ENCODE measurements at places on chromosomes 5 and 9.

DNA sequence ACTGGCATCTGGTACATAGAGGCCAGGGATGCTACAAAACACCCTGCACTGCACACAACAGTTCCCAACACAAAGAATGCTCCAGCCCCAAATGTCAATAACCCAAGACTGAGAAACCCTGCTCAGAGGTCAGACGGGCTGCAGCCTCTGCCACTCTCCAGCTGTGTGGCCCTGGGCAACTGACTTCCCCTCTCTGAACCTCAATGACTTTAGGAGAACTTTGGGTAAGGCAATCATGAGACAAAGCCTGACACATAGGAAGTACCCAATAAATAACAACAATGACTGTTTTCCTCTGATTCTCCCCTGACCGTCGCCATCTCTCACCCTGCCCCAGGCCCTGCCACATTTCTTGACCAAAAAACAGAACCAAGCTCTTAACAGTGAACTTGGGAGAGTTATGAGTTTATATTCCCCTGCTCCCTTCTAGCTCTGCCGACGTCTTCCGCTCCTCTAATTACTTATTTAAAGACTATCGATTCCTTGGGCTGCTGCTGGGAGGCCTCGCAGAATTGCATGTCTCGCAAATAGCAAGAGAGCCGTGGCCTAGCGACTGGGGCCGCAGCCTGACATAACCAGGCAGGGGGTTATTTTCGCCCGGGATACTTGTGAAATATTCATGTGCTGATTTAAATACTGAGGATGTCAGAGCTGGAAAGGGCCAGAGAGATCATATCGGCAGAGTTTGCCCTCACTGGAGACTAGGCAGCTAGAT lies 24.5 kb upstream of the CRB2 start:
- DNase-seq = no peak

DNA sequence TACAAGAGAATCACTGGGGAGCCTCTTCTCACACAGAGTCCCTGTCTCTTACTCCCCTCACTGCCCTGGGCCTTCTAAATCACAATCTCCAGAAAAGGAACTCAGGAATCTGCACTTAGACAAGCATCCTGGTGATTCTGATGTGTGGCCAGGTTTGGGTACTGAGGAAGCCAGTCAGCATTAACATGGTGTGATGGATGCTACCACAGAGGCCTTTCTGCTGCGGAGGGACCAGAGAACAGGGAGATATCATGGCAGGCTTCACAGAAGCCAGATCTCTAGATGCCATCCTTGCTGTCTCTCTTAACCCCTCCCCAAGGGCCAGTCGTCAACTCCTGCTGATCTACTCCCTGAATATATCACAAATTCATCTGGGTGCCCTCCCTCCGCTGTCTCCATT lies 1.6 kb downstream of the ANKS6 start:
- no peak for DNase-seq

- DNase-seq = no peak
These were observed 97.9 kb downstream of the SV2C start for GRCh38 chr5:76180814-76181805.

GRCh38 chr9:130336885-130337284 lies 71.3 kb downstream of the HMCN2 start:
- no peak for DNase-seq

GRCh38 chr9:108041551-108041950 lies 552.0 kb upstream of the KLF4 start:
- no peak for DNase-seq

GRCh38 chr5:31361234-31361633 lies 167.7 kb downstream of the CDH6 start:
- DNase-seq = no peak

DNA sequence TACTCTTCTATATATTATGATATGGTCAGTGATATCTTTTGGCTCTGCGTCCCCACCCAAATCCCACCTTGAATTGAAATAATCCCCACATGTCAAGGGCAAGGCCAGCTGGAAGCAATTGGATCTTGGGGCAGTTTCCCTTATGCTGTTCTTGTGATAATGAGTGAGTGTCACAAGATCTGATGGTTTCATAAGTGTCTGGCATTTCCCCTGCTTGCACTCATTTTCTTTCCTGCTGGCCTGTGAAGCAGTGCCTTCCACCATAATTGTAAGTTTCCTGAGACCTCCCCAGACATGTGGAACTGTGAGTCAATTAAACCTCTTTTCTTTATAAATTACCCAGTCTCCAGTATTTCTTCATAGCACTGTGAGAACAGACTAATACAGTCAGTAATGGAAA lies 45.0 kb upstream of the TNC start:
- no peak for DNase-seq

- DNase-seq = no peak
These were observed 128.6 kb upstream of the PUM3 start for GRCh38 chr9:2972475-2972874.

DNA sequence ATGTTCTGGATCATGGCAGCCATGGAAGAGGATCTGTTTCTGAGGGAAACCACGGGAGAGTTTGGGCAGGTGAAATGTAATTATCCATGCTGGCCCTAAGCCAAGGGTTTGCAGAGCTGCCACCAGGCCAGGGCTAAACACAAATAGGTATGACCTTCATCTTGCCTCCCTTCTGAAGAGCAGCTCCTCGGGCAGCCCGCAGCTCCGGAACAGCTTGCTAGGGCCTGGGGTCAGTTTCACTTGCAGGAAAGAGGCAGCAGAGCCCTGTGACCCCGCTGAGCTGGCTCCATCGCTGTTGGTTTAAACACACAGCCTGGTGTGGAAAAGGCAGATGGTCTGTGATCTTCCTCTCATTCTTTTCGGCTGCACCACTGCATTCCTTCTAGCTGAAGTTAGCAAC lies 141.4 kb downstream of the TMEM38B start:
- no peak for DNase-seq

DNA sequence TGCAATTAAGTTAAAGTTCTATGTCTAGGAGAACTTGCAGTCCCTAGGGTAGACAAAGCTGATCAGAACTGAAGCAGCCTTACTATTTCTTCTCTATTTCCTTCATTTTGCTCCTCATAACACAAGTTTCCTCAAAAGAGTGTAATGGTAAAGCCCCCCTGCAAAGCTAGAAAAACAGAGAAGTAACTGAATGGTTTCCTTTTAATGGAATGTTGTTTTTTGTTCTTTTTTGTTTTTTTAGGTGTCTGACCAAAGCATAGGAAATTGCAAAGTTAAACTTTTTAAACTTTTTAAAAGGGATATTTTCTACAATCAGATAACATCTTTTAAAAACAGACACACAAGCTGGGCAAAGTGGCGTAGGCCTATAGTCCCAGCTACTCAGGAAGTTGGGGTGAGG lies 145.7 kb downstream of the TLE1 start:
- no peak for DNase-seq

- DNase-seq = no peak
These were observed 85.2 kb upstream of the ALDH1A1 start for GRCh38 chr9:73038089-73038509.

- no peak for DNase-seq
These were observed 26.6 kb upstream of the TLR4 start for GRCh38 chr9:117677572-117677971.

GRCh38 chr5:163453705-163454104 lies 6.2 kb downstream of the NUDCD2 start:
- no peak for DNase-seq

GRCh38 chr5:54852007-54852406 lies 133.4 kb downstream of the ESM1 start:
- no peak for DNase-seq

DNA sequence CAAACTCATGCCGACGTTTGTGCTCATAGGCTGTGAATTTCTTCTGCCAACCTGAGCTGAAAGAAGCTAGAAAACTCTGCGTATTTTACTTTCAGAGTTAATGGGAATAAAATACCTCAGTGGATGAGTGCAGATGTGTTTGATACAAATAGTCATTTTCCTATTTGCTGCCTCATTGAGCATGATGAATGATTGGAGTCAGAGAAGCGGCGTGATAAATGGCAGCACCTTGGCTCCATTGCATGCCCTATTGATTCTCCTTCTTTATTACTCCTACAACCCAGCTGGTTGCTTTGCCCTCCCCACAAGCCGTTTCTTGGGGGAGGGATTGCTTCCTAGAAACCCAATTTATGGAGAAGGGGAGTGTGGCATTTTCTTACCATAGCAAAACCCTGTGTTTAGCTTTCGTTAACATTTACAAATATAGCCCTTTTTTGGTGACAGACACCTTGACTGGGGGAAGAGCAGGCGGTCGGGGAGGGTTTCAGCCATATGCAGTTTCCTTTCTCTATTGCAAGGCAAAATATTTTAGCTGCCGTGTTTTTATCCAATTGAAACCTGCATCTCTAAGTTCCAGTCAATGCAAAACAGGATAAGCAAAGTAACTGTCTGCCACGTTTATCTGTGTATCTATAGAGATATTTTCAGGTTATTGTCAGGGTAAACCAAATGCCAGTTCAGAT lies 93.1 kb upstream of the TBCA start:
- DNase-seq = no peak

DNA sequence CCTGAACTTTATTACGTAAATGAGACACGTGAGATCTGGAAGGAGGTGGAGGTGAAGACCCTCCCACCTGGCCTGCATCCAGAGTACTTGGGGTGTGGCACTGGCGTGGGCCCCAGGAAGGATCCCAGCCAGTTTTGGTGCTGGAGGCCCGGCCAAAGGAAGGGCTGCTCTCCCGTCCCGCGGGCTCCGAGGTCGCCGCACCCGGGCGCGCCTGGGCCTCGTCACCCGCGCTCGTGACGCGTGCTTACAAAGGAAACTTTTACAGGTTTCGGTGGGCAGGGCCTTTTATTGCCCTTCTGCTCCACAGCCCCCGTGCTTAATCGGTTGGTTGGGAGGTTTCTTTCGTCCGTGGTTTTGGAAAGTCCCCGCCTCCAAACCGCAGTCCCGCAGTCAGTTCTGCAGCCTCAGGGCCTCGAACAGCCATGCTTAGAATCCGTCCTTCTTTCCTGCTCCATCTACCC lies 29.2 kb downstream of the CDKN2A start:
- DNase-seq = no peak

- no peak for DNase-seq
These were observed 1344.4 kb upstream of the WWC1 start for GRCh38 chr5:166947045-166947444.

DNA sequence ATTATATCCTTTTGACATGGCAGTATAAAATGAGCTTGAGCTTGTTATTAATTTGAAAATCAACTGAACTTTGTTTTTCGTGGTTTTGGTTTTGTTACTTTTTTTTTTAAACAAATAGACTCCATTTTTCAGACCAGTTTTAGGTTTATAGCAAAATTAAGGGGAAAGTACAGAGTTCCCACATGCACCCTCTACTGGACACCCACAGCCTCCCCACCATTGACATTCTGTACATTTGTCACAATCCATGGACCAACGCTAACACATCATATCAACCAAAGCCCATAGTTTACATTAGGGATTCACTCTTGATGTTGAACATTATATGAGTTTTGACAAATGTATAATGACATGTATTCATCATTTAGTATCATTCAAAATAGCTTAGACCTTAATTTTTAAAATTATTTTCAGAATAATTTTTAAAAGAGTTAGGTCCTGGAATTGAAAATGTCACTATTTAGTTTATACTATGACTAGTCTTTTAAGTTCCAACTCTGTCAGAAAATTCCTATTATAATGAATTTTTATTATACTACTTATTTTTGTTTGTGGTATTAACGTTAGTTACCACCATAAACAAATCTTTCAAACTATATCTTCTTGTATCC lies 35.3 kb upstream of the JMY start:
- DNase-seq = no peak

GRCh38 chr9:95307538-95307937 lies 10.0 kb downstream of the FANCC start:
- DNase-seq = no peak

- no peak for DNase-seq
These were observed 451.3 kb downstream of the MTRR start for GRCh38 chr5:8320244-8320643.

- DNase-seq = no peak
These were observed 57.4 kb downstream of the SFXN1 start for GRCh38 chr5:175535796-175536195.

All from activated naive CD4-positive, alpha-beta T cell (primary cell).